Chondrocyte (in vitro differentiated cells): ENCODE measurements at places on chromosomes 1 and 21.
A peak's percentile ranks its signal among the peaks of the same experiment; 100 is the strongest.

DNA sequence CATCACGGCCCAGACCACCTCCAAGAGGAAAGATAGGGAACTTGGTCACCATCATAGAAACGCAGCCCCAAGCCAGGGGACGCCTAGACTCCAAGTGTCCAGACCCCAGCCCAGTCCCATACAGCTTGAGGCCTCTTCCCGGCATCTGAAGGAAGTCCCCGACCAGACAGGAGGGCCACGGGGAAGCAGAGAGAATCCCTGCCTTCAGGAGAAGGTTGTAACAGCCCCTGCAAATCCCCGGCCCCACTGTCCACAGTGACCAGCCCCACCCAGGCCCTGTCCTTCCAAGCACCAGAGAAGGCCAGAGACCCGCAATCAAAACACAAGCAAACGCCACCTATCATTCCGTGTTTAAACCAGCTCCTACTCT lies 1.7 kb downstream of the SLC19A1 start:
- DNase-seq: peak; percentile 71
- H3K36me3 ChIP-seq: peaks cover 1% of the 10 kb centered on the region
- no peaks in the 10 kb centered on the region for H3K27me3 ChIP-seq

- H3K4me1 ChIP-seq: peaks cover 3% of the 10 kb centered on the region
- no peaks in the 10 kb centered on the region for H3K36me3 ChIP-seq
- no peak within 1 kb of the TSS for H3K4me3 ChIP-seq
- H3K27ac ChIP-seq: no peak within 1 kb of the TSS
- H3K27me3 ChIP-seq: no peaks in the 10 kb centered on the region
Measured at GRCh38 chr1:192158181-192158580, at the start of gene RGS18. Gene RGS18, plus strand, starts transcription at chr1:192158462. Its CDS starts 176 bp downstream, at chr1:192158638.

GRCh38 chr21:28310171-28310685 lies 682.4 kb downstream of the LTN1 start:
- no peaks in the 10 kb centered on the region for H3K27me3 ChIP-seq
- no peak for DNase-seq
- H3K4me1 ChIP-seq: no peaks in the 10 kb centered on the region
- no peaks in the 10 kb centered on the region for H3K36me3 ChIP-seq

DNA sequence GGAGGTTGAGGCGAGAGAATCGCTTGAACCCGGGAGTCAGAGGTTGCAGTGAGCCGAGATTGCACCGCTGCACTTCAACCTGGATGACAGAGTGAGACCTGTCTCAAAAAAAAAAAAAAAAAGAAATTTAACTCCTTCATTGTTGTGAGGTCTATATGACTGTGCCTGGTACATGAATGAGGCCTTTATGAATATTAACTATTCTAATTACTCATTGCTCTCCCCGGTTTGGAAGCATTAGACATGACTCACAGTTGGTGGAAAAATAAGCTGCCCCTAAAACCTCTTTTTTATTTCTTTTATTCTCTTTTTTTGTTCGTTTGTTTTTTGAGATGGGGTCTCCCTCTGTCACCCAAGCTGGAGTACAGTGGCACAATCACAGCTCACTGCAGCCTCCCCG lies 3.3 kb downstream of the NPPB start:
- no peaks in the 10 kb centered on the region for H3K36me3 ChIP-seq
- no peak overlapping the region for H3K27ac ChIP-seq
- no peaks in the 10 kb centered on the region for H3K4me1 ChIP-seq

- H3K4me3 ChIP-seq: no peak overlapping the region
- no peaks in the 10 kb centered on the region for H3K36me3 ChIP-seq
Measured at GRCh38 chr1:3466366-3467075, 12.1 kb downstream of the ARHGEF16 start.

GRCh38 chr1:54314696-54315095 lies 91.5 kb downstream of the SSBP3 start:
- H3K4me1 ChIP-seq: peaks cover 10% of the 10 kb centered on the region
- H3K4me3 ChIP-seq: no peak overlapping the region
- no peaks in the 10 kb centered on the region for H3K36me3 ChIP-seq
- H3K27ac ChIP-seq: peak overlapping the region; percentile 8

DNA sequence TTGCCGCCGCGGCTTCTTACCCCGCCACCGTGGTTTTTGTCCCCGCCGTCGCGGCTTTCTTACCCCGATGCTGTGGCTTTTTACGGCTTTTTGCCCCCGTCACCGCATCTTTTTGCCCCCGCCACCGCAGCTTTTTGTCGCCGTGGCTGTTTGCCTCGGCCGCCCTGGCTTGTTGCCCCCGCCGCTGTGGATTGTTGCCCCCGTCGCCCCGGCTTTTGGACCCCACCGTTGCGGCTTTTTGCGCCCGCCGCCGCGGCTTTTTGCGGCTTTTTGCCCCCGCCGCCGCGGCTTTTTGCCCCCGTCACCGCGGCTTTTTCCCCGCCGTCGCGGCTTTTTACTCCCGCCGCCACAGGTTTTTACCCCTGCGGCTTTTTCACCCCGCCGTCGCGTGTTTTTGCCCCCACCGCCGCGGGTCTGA lies 3934.3 kb downstream of the SRGAP2C start:
- peaks cover 3% of the 10 kb centered on the region for H3K36me3 ChIP-seq
- DNase-seq: no peak
- no peak overlapping the region for H3K27ac ChIP-seq
- H3K27me3 ChIP-seq: no peaks in the 10 kb centered on the region
